ENCODE measurements at places on chromosomes 16 and 17.

DNA sequence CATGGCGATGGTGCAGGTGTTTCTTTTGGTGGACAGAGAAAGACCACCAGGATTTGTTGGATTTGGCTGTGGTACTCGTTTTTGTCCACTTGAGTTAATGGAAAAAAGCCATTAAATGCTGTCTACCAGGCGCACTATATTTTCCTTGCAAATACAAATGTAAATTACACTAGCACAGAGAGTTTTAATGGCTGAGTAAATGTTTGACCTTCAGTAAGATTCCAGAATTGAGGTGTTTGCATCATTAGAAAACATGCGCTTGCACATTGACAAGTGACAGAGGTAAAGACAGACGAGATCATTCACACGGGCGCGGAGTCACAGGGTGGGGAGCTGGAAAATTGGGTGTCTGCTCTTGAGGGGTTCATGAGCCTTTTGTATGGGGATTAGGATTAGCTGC, 53.5 kb upstream of the AKTIP start:
- DNase-seq, result no peak

GRCh38 chr17:73096866-73097265, 4.4 kb upstream of the SLC39A11 start:
- no peak for DNase-seq

GRCh38 chr17:45428931-45429338, 3.7 kb downstream of the ARHGAP27 start:
- no peak for DNase-seq

GRCh38 chr16:47927330-47927729, 228.5 kb downstream of the ABCC12 start:
- no peak for DNase-seq

- no peak for DNase-seq
These were observed 24.3 kb upstream of the GSG1L start for GRCh38 chr16:28087675-28088300.

DNA sequence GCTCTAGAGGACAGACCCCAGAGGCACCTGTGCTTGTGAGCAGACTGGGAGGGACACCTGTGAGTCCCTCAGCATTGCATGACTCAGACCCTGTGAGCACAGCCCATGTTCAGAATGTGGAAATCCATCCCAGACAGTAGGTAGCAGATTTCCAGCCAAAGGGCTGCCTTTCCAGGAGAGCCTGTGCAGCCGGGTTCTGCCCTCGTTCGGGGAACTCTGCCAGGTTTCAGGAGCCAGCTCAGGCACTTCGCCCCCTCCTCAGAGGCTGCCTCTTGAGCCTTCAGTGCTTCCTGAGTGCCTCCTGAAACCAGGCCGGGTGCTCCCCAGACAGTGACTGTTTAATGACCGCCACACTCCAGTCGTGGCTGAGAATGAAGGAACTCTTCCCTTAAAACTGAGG, 23.3 kb upstream of the SDR42E2 start:
- no peak for DNase-seq

DNA sequence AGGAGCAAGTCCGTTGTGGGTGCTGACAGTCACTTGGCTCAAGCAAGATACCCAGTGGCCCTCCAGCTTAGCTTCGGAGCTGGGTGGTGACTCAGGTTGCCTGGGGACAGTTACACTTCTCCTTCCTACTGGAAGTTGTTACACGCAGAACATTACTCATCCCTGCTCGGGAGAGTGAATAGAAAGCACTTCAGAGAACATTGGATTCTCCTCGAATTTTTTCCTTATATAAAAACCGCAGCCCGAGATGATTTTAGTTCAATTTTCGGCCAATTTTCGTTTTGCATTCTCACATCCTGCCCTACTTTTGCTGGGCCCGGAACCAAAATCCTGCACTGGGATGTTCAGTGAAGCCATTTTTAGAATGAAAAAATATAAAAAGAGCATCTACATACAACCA, 99.7 kb downstream of the ELAC2 start:
- DNase-seq, result no peak

GRCh38 chr17:35167666-35168065, 20.0 kb downstream of the UNC45B start:
- no peak for DNase-seq

DNA sequence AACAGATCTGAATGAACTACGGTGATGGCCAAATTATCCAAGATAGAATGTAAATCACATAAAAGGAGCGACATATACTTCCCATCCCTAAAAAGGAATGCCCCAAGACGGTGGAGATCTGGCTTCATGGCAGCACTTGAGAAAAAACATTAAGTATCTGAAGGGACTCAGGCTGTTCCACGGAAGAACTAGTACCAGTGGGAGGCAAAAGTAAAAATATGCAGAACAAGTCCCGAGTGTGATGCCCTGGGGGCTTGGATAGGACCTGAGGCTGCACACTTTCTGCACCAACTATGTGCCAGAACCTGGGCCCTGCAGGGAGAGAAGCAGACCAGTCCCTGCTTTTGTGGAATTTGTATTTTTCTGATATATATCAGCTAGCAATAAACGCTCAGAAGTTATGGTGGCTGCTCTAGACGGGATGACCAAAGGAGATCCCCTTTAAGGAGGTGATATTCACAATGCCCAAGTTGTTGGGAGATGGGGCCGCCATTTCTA, 539 bp upstream of the CKLF start:
- no peak for DNase-seq

GRCh38 chr17:40841246-40841645, 18.8 kb upstream of the KRT10 start:
- no peak for DNase-seq

- no peak for DNase-seq
These were observed 37.6 kb upstream of the ZC3H18 start for GRCh38 chr16:88532434-88533241.

DNA sequence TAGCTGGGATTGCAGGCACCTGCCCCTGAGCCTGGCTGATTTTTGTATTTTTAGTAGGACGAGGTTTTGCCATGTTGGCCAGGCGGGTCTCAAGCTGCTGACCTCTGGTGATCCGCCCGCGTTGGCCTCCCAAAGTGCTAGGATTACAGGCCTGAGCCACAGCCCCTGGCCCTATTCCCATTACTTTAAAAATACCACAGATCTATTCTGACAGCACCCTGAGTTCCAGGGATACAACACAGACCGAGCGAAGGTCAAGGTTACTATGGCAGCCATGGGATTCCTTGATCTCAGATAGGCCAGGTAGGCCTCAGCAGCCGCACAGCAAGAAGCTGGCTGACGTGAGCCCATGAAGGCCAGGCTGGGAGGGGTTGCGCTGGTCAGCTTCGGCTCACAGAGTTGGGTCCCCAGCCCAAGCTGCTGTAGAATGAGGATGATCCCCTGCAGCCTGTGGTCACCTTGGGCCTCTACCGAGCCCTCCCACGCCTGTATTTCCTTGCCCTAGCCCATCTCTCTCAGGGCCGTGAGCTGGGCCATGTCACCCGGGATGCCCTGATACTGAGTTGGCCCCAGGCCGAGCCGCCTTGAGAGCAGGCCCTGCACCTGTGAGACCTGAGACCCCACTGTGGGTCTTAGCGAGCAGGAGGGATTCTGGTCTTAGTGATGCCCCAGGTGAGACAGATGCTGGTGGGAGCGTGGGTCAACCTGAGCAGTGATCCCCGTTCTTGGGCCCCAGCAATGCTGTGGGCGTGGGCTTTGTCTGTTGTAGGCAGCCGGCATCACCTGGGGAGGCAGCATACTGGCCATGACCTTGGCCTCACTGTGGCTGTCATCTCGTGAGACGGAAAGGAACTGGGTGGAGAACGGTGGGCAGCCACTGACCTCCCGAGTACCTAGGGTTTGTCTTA, 16.9 kb upstream of the RNF213 start:
- no peak for DNase-seq

- peak; percentile 27 for DNase-seq
These were observed 736 bp downstream of the CNP start for GRCh38 chr17:41967141-41967920.

GRCh38 chr16:69201291-69201690, 14.3 kb downstream of the SNTB2 start:
- no peak for DNase-seq

- DNase-seq, result peak; percentile 82
These were observed 80.1 kb downstream of the DNAH17 start for GRCh38 chr17:78497115-78497540.

DNA sequence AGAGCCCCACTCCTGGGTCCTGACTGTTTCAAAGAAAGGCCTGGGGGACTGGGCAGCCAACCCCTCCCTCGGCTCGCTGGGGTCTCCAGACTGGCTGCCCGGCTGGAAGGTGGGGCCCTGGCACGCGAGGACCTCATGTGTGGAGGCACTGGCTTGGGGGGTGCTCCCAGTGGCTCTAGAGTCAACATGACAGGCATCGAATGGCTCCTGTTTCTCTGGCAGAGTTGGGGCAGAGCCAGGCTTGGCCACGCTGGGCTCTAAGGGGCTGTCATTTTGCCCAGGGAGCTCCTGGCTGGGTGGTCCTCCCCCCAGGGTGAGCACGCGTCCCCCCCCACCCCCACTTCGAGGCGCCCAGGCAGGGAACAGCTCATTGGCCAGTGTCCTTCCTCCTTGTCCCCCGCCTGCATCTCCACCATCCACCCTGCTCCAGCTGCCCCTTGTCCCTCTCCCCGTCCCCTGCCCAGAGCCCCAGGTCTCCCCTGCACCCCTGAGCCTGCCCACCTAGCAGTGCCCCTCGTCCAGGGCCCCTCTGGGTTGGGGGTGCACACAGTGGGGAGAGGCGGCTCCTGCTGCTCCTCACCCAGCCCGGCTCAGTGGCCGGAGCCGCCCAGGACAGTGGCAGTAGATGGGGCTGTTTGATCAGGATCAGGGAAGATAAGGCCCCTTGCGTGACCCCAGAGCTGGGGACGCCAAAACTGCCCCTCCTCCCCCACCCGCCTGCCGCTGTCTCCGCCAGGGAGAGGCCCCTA, 2.7 kb downstream of the GCGR start:
- DNase-seq, result no peak

- DNase-seq, result no peak
These were observed 14.0 kb upstream of the TMEM94 start for GRCh38 chr17:75442168-75443103.

GRCh38 chr17:13825526-13826040, 223.9 kb upstream of the HS3ST3A1 start:
- no peak for DNase-seq

- no peak for DNase-seq
These were observed 526 bp downstream of the KIAA0513 start for GRCh38 chr16:85027958-85028684.

DNA sequence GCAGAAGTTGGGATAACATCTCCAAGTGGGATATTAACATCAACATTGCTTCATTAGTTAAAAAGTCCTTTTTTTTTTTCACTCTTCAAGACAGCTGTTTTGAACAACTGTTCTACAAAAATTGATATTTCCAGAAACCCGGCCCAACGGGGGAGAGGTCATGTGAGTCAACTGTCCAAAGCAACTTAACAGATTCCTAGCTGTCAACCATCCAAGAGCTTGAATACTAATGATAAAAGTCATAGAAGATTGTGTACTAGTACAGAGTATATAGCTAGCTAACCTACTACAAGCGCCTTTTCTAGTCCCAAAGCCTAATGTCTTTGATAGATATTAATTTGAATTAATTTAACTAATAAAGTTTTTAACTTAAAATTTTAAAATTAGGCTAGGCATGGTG, 172.0 kb downstream of the CYB561 start:
- DNase-seq, result no peak

DNA sequence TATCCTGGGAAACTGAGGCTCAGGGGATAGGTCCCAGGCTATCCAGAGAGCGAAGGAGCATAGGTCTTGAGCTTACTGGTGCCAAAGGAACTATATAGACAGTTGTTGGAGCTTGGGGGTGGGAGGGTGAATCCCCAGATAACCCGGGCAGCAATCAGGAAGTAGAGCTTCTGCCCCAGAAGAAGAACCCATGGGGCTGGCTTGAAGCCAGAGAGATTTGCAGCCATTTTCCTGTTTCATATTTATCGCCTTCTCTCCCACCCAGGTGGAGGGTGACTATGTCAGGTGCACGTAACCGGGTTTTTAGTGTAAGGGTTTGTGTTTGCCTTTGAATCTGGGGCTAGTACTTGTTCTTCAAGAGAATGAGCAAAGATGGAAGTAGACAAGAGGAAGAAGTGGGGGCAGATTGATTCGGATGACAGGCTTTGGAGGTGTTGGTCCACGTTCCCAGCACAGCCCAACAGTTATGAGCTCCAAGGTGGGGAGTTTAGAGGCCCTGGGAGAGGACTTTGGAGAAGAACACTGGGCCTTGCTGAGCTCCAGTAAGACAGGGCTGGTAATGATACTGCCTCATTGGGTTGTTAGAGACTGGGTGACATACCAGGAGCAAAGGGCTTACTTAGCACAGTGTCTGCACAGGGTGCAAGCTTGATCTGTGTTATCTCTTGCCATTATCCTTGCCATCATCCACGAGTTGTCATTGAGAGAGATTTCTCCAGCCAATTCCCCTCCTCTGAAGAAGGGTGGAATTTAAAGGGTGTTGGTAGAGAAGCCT, 145.6 kb downstream of the CCDC182 start:
- no peak for DNase-seq

- DNase-seq, result no peak
These were observed 322.1 kb downstream of the MAP2K4 start for GRCh38 chr17:12342609-12343435.

- no peak for DNase-seq
These were observed 5.2 kb upstream of the FANCA start for GRCh38 chr16:89821438-89822187.

DNA sequence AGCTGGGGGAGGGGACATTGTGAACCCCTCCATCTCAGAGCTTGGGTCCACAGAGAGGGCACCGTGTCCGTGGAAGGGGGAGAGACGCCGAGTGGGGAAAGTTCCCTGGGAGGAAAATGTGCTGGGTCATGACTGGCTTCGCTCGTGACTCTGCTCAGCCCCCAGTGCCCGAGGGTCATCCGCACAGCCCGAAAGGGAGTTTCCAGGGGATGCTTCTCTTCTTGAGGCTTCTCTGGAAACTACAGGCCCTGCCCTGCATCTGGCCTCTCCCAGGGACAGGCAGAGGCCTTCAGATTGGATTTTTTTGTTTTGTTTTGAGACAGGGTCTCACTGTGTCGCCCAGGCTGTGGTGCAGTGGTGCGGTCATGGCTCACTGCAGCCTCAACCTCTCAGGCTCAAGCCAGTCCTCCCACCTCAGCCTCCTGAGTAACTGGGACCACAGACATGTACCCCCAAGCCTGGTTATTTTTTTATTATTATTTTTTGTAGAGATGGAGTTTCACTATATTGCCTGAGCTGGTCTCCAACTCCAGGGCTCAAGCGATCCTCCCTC, 9.8 kb upstream of the GSE1 start:
- no peak for DNase-seq

GRCh38 chr16:49856672-49857330, 889 bp upstream of the ZNF423 start:
- peak; percentile 89 for DNase-seq

All from dermis microvascular lymphatic vessel endothelial cell (primary cell).